ENCODE measurements at places on chromosomes 11 and 22.

DNA sequence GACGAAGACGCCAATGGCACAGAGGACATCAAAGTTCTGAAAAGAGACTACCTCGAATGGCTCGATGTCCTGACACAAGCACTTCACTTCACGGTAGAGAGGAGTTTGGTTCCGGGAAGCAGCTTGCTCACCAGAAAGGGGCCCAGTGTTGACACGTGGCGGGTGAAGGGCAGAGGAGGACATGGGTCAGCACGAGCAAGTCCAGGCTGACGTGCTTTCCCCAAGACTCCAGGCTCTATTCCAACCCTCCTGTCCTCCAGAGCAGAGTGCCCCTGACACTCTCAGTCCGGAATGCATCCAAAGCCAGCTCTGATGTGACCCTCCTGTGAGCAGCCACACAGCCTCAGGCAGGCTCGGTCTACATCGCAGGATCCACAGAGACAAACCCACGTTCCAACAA lies 77.5 kb upstream of the BID start:
- DNase-seq: no peak

GRCh38 chr22:49856343-49856742 lies 2.7 kb downstream of the ZBED4 start:
- no peak for DNase-seq

DNA sequence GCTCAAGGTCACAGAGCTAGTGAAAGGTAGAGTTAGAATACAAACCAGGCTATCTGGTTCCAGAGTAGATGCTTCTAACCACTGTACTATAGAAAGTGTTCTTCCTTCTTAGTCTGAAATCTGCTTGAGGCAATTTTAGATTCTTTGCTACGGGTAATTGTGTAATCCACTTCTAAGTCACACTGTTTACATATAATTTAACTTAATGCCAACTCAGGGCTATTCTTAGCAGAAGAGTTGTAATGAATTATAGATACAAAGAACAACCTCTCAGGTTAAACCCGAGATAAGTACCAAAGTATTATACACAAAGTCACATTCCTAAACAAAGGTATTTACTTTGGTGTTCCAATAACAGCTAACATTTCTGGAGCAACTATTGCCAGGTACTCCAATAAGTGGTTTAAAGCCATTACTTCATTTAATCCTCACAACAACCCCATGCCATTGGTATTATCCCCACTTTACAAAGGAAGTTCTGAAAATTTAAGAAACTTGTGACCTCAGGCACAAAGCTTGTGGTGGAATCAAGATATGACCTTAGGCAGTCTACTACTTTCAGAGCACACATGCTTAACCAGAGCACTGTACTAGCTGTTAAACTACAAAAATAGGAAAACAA lies 31.1 kb upstream of the DDI1 start:
- no peak for DNase-seq

DNA sequence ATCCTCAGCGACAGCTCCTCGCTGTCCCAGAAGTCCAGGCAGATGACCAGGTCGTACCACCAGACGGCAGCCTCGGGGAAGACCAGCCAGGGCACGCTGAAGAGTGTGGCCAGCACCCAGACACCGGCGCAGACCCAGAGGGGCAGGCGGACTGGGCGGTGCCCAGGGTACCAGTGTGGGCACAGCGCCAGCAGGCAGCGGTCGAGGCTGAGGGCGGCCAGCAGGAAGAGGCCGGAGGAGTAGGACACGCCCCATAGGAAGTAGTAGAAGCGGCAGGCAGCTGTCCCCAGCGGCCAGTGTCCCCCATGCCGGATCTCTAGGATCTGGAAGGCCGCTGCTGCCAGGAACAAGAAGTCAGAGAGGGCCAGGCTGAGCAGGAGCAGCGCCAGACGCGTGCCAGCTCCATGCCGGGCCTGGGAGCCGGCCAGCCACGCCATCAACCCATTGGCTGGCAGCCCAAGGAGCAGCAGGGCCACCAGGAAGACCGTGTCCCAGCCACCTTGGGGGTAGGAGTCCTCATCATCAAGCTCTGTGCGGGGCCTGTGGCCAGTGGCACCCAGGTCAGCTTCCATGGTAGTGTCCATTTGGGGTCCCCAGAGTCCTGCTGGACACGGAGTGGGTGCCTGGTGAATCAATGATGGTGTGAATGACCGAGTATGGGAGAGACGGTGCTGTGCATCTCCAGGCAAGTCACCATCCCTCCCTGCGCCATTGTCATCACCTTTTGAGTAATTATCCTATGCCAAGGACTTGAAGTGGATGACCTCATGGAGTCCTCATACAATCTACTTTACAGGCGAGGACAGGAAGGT lies at the start of gene GPR152:
TSS of gene GPR152 (minus strand) at position 589 of the 812 bp plus-strand sequence. CDS start at position 584, 5 bp downstream.
- DNase-seq: no peak

DNA sequence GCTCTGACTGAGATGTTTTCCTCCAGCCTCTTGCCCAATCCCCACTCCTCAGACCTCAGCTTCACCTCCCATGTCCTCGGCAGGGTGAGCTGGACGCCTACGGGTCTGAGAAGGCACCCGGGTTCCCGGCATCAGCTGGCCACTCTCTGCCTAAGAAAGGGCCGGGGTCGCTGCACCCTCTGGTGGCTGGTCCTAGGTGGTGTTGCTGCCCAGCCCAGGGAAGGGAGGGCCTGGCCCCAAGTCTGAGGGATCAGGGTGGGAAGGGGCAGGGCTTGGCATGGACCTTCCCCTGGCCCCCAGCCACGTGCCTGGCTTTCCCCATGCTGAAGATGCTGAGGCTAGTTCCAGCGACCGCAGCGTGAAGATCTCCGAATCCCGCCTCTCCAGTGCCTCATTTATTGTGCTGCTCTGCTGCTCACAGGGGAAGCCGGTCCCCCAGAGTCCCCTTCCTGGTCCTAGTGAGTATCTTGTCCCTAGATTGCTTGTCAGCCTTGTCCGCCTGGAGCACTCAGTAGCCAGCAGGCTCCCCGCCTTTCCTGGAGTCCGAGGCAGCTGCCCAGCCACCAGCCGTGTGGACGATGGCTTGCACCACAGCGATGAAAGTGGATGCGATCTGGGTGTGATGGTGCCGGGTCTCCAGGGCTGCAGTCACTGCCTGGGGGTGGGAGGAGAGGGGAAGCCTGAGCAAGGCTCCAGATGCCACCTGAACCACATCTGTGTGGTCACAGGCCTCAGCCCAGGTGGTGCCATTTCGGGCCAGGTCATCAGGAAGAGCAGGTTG lies 2.9 kb upstream of the GGT5 start:
- DNase-seq: peak; percentile 37

DNA sequence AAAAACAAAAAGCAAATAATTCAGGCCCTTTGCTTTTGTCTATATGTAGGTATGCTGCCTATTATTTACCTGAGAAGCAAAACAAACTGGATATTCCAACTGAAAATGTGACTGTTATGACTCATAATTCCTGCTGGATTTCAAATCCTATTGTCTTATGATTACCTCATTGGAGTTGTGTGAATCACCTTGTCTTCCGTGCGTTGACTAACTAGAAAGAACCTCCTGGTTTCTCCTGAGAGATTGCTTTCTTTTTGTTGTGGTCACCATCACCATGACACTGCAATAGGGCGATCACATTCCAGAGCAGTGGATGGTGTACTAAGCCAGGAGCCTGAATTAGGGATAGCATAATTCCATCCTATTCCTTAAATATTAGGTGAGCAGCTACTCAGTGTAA lies 23.0 kb upstream of the EXPH5 start:
- no peak for DNase-seq

GRCh38 chr11:12359761-12360160 lies 17.6 kb upstream of the PARVA start:
- no peak for DNase-seq

Measured in NCI-H2081 (cell line).